ENCODE measurements at places on chromosomes 7 and 10.

GRCh38 chr10:118462401-118462800 lies 120.3 kb upstream of the FAM204A start:
- no peaks in the 10 kb centered on the region for H3K36me3 ChIP-seq
- peaks cover 8% of the 10 kb centered on the region for H3K4me1 ChIP-seq
- no peak overlapping the region for H3K4me3 ChIP-seq
- H3K27ac ChIP-seq = no peak overlapping the region
- no peak for ATAC-seq
- H3K27me3 ChIP-seq = peaks cover 59% of the 10 kb centered on the region

DNA sequence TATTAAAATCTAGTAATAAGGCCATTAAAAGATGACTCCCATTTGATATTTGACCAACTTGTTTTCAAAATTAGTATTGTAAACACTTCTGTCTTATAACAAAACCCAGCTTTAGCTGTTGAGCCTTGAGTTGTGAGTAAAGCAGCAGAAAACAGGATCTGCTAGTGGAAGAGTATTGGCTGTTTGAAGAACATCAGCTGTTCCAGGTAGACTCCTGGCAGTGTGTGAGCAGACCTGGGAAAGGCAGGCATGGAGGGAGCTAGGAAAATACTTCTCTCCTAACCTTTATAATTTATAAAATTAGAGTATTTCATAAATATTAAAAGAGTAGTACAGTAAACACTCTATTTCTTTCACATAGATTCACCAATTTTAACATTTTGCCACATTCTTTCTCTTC lies 29.0 kb downstream of the KAT6B start:
- peak overlapping the region; percentile 82 for H3K27ac ChIP-seq
- peaks cover 13% of the 10 kb centered on the region for H3K36me3 ChIP-seq
- no peaks in the 10 kb centered on the region for H3K27me3 ChIP-seq
- peaks cover 37% of the 10 kb centered on the region for H3K4me1 ChIP-seq

DNA sequence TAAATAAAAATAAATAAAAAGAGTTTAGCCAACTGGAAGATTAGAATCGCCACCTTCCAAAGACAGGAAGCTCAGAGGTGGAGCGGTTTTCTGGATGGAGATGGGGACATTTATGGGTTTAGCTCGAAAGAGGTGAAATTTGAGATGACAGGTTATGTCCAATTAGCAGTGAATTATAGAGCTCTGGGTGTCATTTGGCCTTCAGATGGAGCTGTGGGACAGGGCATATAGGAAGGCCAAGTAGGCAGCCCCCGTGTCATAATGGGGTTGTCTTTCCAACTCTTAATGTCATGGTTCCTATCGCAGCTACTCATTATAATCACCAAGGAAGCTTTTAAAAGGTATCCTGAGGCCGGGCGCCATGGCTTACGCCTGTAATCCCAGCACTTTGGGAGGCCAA lies 21.0 kb upstream of the EEPD1 start:
- H3K27me3 ChIP-seq = peaks cover 8% of the 10 kb centered on the region
- no peak overlapping the region for H3K4me3 ChIP-seq
- H3K27ac ChIP-seq = no peak overlapping the region
- no peaks in the 10 kb centered on the region for H3K36me3 ChIP-seq

DNA sequence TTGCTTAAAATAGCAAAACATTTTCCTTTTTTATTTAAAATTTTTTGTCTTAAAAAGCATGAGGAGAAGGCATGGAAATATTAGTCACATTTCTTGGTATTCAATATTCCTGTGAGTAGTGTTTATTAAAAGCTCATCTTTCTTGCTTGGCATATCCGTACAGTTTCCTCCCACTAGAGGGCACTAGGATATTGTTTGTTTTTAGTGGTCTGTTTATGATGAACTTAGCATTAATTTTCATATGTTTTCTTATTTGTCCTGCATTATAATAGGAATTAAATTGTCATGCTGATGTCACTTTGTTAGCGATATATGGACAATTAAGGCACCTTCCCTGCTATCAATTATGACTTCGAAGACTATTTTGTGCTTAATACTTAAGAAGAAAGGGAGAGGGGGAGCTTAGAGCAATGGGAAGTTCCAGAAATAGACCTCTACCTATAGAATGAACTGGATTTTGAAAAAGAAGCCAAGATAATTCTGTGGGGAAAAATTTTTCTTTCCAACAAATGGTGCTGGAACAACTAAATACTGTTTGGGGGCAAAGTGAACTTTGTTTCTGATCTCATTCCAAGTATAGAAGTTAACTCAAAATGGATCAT lies 91.0 kb upstream of the STRIP2 start:
- ATAC-seq = no peak
- no peak overlapping the region for H3K4me3 ChIP-seq
- no peaks in the 10 kb centered on the region for H3K27me3 ChIP-seq
- no peak overlapping the region for H3K27ac ChIP-seq

DNA sequence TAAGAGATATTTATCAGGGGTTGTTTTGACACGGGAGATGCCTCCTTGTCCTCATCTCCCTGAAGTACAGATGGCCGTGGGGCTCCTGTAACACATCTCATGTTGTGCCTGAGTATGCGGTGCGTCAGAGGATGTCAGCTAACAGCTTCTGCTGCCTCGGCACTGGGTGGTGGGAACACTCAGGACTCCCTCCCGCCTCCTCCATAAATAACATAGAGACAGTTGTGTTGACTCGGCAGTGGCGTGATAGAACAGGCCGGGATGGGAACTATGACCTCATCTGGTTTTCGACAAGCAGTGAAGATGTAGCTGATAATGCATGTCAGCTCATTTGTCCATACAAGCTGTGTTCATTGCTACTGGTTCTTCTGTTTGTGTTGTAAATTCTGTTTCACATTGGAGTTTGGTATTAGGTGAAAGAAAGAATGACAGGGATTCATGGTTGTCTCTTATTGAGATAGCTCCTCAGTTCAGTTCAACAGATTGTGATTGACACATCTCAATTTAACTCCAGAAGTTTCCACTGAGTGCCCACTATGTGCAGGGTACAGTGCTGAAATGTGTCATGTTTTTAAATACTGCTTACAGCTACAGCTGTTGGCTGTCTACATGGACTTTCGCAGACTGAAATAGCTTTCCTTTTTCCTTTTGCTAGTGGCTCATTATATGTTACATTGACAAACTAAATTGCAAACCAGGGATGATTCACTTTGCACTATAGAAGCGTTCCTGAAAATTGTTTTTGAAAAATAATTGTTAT lies 87.4 kb downstream of the CHN2 start:
- peaks cover 10% of the 10 kb centered on the region for H3K27me3 ChIP-seq
- no peak for ATAC-seq
- no peaks in the 10 kb centered on the region for H3K36me3 ChIP-seq
- H3K4me1 ChIP-seq = peaks cover 26% of the 10 kb centered on the region

DNA sequence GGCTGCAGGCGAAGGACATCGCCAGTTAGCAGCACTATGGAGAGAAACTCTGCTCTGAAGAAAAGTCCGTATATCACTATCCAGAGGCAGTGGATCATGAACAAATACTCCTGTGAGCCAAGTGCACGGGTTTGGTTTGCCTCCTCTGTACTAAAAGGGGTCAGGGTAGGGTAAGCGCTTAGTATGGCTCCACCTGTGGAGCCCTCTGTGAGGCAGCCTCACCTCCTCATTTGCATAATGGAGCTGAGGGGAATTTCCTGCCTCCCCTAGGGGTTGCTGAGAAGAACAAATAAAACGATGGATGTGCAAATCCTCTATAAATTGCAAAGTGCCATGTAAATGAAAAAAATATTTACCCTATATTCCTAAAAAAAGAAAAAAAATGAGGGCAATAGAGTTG lies 63.4 kb downstream of the GPR26 start:
- no peaks in the 10 kb centered on the region for H3K4me1 ChIP-seq
- no peak overlapping the region for H3K27ac ChIP-seq
- H3K36me3 ChIP-seq = no peaks in the 10 kb centered on the region
- H3K27me3 ChIP-seq = no peaks in the 10 kb centered on the region
- no peak overlapping the region for H3K4me3 ChIP-seq
- no peak for ATAC-seq

DNA sequence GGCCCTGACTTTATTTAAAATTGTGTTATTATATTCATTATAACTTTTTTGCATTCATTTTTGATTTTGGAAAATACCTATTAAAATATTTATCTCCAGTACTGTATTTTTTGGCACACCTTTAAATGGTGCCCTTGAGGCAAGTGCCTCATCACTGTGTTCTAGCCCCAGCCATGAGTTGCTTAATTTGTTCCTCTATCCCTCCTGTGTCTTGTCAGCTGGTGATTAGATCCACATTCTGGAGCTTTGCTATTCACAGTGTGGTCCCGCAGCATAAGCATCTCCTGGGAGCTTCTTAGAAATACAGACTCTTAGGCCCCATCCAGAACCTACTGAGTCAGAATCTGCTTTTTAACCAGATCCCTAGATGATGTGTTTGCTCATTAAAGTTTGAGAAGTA lies 19.8 kb downstream of the AGK start:
- H3K4me1 ChIP-seq = peaks cover 9% of the 10 kb centered on the region
- no peak overlapping the region for H3K4me3 ChIP-seq
- no peak overlapping the region for H3K27ac ChIP-seq
- no peaks in the 10 kb centered on the region for H3K27me3 ChIP-seq
- no peak for ATAC-seq

DNA sequence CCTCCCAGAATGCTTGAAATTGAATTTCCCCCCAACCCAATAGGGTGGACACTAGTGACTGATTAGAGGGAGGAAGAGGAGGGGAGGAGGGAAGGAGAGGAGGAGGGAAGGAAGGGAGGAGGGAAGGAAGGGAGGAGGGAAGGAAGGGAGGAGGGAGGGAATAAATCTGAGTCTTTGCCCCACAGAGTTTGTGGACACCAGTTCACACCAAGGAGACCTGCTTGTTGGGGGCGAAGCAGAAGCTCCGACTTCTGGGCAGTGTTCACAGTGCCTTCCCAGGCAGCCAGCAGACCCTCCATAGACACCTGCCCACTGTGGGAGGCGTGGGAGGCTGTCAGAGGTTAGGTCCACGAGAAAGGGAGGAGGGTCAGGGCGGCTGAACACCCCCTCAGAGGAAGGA lies 44.8 kb downstream of the PRKAG2 start:
- H3K27me3 ChIP-seq = no peaks in the 10 kb centered on the region
- no peak overlapping the region for H3K4me3 ChIP-seq
- H3K4me1 ChIP-seq = peaks cover 31% of the 10 kb centered on the region
- peak overlapping the region; percentile 61 for H3K27ac ChIP-seq
- peaks cover 6% of the 10 kb centered on the region for H3K36me3 ChIP-seq

DNA sequence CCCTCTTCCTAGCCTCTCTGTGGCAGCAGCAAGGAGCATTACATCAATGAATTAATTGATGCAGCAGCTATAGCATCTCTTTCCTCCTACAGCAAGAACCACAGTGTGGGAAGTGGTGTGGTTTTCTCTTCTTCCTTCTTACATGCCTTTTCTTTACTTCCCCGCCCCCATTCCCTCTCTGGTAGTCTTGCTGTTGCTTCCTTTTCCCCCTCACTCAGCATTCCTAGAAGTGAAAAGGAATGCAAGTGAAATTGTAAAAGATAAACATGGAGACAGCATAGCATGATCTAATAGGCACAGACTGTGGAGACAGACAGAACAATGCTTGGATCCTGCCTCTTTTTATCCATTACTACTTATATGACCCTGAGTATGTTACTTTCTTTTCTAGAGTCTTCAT lies 370.5 kb upstream of the BMPER start:
- H3K4me1 ChIP-seq = no peaks in the 10 kb centered on the region
- H3K4me3 ChIP-seq = no peak overlapping the region
- ATAC-seq = no peak
- H3K27ac ChIP-seq = no peak overlapping the region
- no peaks in the 10 kb centered on the region for H3K27me3 ChIP-seq

DNA sequence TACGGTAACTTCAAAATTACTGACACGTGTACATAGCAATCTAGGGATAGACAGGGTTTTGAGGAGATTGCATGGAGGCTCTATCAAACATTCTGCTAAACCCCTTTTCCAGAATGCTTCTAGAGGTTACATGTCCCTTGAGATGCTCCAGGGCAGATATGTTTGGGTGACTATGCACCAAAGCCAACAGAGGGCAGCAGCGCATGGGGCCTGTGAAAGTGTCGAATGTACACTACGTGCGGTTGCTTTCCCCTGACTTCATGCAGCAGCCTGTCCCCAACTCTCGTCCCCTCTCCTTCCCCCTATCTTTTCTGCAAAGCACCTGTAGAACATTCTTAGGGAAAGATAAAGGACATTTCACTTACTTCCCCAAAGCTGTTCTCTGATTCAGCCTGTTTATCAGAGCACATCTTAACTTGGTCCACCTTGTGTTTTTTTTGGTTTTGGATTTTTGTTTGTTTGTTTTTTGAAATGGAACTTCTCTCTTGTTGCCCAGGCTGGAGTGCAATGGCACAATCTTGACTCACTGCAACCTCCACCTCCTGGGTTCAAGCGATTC lies 90.2 kb downstream of the UBE3C start:
- no peak for ATAC-seq
- H3K4me3 ChIP-seq = no peak overlapping the region
- peaks cover 31% of the 10 kb centered on the region for H3K36me3 ChIP-seq
- H3K27me3 ChIP-seq = no peaks in the 10 kb centered on the region

GRCh38 chr7:118129041-118129795 lies 54.7 kb upstream of the LSM8 start:
- H3K27ac ChIP-seq = no peak overlapping the region
- H3K36me3 ChIP-seq = peaks cover 1% of the 10 kb centered on the region
- no peaks in the 10 kb centered on the region for H3K27me3 ChIP-seq
- peaks cover 4% of the 10 kb centered on the region for H3K4me1 ChIP-seq

- H3K4me1 ChIP-seq = no peaks in the 10 kb centered on the region
- H3K4me3 ChIP-seq = no peak overlapping the region
- H3K36me3 ChIP-seq = no peaks in the 10 kb centered on the region
- no peaks in the 10 kb centered on the region for H3K27me3 ChIP-seq
- no peak for ATAC-seq
- no peak overlapping the region for H3K27ac ChIP-seq
Measured at GRCh38 chr10:96998329-96998888, 166.3 kb downstream of the LCOR start.

GRCh38 chr10:63749915-63750314 lies 228.7 kb downstream of the REEP3 start:
- H3K4me3 ChIP-seq = no peak overlapping the region
- H3K4me1 ChIP-seq = no peaks in the 10 kb centered on the region
- no peaks in the 10 kb centered on the region for H3K36me3 ChIP-seq

DNA sequence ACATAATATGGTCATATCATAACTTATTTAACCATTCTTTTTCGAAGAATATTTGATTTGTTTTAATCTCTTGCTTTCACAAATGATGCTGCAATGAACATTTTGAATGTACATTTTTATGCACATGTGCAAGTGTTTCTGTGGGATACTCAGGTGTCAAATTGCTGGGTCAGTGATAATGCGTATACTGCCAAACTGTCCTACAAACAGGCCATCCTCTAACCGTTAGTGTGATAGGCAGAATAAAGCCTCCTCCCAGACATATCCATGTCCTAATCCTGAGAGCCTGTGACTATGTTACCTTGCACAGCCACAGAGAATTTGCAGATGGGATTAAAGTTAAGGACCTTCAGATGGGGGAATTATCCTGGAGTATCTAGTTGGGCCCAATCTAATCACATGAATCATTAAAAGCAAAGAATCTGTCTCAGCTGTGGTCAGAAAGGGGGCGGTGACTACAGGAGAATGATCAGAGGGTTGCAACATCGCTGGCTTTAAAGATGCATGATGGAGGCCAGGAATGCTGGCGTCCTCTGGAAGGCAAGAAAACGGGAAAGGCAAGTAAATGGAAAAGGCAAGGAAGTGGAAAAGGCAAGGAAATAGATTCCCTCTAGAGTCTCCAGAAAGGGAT lies 46.7 kb downstream of the FZD1 start:
- H3K4me3 ChIP-seq = no peak overlapping the region
- no peaks in the 10 kb centered on the region for H3K27me3 ChIP-seq
- no peak overlapping the region for H3K27ac ChIP-seq
- H3K4me1 ChIP-seq = peaks cover 6% of the 10 kb centered on the region
- no peaks in the 10 kb centered on the region for H3K36me3 ChIP-seq
- no peak for ATAC-seq

- no peaks in the 10 kb centered on the region for H3K27me3 ChIP-seq
- H3K4me3 ChIP-seq = no peak overlapping the region
- no peak for ATAC-seq
- H3K4me1 ChIP-seq = no peaks in the 10 kb centered on the region
- peaks cover 23% of the 10 kb centered on the region for H3K36me3 ChIP-seq
Measured at GRCh38 chr10:124481717-124482116, 20.1 kb downstream of the LHPP start.

Data from stimulated activated memory B cell treated with anti-CD40 and anti-IgM and Interleukin-4, amounts not matched to agents 10 μg/mL and 1 μg/mL and 100 μg/mL, for 72 hours (primary cell).